ENCODE measurements at places on chromosomes 5 and 9.

- DNase-seq: no peak
Observed at GRCh38 chr5:98403131-98403530, 370.3 kb upstream of the RGMB start.

- no peak for DNase-seq
Observed at GRCh38 chr5:133051061-133051541, 712 bp upstream of the HSPA4 start.

GRCh38 chr9:27765266-27766072 is 192.2 kb upstream of the C9orf72 start:
- no peak for DNase-seq

GRCh38 chr9:109329638-109330258 is 8.9 kb upstream of the EPB41L4B start:
- no peak for DNase-seq

GRCh38 chr5:104793755-104794080 is 1231.1 kb upstream of the NUDT12 start:
- no peak for DNase-seq

DNA sequence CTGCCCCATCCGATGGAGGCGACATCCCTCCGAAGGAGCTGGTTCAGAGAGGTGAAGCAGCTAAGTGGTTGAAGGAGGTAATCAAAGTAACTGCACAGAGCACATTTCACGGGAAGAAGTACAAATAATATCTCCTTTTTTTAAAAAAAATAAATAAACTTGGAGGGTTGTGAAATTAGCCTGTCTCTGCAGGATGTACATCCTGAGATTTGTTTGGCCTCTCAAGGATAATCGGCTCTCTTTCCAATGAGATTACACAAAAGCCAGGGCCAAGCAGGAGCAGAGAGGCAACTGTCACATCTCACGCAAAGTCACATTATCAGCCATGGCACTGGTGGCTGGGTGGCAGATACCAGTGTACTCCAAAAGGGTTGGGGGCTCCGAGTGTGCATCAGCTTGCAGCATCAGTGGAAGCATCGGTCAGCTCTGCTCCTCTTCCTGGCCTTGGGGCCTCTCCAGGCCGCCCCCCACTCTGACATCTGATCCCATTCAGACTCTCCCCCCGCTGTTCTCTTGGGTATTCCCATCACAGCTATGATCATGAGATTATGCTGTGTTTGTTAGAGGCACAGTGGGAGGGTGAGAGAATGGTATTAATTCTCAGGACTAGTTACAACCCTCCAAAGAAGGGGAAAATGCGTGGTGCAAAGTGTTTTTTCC is 109.9 kb downstream of the UGCG start:
- DNase-seq: no peak

Measured in effector memory CD4-positive, alpha-beta T cell (primary cell).